ENCODE measurements at places on chromosomes 16 and 17.

- no peak for DNase-seq
These were observed 43.5 kb downstream of the PLXDC1 start for GRCh38 chr17:39107973-39108372.

- no peak for DNase-seq
These were observed 32.1 kb upstream of the LONP2 start for GRCh38 chr16:48212033-48212432.

GRCh38 chr16:79821911-79822310, 221.4 kb upstream of the MAF start:
- DNase-seq: no peak

GRCh38 chr17:55601874-55602364, 90.7 kb upstream of the SMIM36 start:
- no peak for DNase-seq

GRCh38 chr17:72128039-72128438, 7.2 kb downstream of the SOX9 start:
- DNase-seq: no peak

DNA sequence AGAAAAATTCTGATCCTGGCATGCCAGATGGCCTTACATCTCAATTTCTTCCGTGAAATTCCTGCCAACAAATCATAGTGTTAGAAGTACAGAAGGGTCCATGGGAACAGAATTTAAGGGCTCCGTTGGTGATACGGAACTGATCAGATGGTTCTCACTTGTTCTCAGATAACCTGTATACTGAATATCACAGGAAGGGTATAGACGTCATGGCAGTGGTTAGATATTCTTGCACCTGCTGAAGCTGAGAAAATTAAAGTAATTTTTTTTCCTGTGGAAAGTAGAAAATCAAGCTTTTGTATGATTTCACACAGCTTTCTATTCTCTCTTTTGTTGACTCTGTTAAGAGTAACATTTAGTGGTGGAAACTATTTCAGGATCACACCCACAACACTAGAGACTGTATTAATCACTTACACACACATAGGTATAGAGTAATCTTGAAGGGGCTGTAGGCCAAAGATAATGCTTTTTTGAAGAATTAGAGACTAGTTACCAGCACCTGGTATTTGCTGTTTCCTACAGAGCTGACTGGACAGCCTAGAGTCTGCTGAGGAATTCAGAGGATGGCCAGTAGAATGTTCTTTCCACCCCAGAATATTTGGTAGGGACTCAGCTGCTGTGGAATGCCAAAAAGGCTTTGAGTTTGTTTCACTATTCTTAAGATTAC, 7.5 kb downstream of the TENT4B start:
- no peak for DNase-seq

DNA sequence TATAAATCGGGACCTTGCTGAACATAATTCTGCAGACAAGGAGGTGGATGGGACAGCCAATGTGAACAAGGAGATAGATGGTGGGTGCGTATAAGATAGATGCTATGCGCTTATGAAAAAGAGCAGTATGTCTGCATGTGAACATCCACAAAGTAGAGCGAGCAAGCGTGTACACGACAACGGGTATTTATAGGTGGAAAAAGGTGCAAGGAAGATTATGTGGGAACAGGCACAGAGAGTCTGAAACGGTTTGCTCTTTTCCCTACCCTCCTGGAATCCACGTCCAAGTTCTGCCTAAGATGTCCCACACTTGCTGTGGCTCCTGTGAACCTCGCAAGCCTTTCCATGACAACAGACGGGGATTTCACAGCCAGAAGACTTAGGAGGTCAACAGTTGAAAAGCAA, 43.0 kb downstream of the SNX11 start:
- no peak for DNase-seq

DNA sequence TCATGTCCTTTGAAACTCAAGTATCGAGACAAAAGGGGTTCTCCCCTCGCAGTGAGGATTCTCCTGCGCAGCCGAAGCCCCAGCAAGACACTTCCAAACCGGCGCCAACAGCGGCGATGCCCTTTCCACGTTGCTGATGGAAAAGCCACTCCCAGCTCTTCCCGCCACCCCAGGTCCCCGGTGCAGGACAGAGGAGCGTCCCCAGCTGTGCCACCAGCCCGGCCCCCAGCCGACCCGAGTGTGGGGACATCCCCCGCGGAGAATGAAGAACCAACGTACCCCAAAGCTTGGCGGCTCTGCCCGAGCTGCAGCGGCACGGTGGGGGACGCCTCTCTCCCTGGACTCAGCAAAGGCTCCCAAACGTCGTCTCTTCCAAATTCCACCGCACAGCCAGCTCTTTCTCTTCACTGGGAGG, 573 bp downstream of the CHST6 start:
- DNase-seq: no peak

- DNase-seq: no peak
These were observed 10.3 kb downstream of the NSMCE1 start for GRCh38 chr16:27258241-27258734.

GRCh38 chr17:28726226-28726626, at the start of gene TLCD1:
Gene TLCD1 (minus strand): TSS chr17:28726233. CDS start chr17:28726097, 136 bp downstream.
- DNase-seq: no peak

GRCh38 chr17:78884148-78884825, 18.7 kb downstream of the CEP295NL start:
- no peak for DNase-seq

DNA sequence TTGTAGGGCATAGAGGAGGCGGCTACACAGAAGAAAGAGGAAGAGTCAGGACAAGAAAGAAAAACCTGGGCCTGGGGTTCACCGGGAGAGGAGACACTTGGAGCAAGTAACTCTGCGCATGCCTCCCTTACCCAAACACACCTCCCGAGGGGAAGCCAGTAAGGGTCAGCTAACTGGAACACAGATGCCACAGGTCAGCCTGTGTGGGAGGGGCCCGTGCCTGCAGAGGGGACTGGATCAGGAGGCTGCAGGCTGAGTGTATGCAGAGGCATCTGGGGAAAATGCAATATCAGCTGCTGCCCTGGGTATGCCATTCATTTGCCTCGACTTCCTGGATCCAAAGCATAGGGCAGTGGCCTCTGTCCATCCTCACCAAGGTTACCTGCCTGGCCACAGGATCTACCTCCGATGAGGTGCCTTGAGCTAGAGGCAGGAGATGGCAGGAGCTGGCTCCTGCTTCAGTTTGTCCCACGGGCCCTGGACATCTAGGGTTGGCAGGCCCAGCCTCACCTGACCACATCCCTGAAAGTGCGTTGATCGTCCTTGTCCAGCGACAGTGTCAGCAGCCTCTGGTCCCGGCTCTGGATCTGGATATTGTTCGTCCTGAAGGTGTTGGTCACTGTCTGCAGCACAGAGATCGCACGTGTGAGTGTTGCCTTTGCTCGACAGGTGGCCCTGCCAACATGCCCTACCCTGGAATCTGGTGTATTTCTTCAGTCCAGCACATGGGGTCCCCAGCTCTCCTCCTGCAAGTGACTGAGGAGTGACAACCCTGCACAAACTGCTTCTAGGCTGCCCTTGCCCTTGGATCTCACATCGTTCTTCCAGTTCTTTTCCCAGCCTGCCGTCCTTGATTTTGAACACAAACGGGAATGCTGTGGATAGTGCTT, 4.6 kb upstream of the MFSD6L start:
- DNase-seq: no peak

DNA sequence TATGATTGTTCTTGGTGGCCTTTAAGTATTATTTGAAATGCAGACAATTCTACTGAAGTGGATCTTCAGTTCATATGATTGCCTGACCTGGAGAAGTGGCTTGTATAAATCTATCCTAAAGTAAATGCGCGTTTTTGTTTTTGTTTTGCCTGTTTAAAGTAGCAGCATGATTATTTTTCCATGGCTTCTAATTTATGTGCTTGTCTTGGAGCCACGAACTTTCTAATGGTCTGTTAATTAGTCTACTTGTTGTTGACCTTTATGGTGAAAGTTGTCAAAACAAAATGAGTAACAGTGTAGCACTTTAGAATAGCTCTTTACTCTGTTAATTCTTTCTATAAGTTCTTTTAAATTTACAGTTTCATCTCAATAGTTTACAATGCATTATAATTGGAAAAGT, 1.7 kb downstream of the PRKAR1A start:
- DNase-seq: no peak

GRCh38 chr17:2995886-2996809, 67.3 kb downstream of the OR1D5 start:
- DNase-seq: no peak

DNA sequence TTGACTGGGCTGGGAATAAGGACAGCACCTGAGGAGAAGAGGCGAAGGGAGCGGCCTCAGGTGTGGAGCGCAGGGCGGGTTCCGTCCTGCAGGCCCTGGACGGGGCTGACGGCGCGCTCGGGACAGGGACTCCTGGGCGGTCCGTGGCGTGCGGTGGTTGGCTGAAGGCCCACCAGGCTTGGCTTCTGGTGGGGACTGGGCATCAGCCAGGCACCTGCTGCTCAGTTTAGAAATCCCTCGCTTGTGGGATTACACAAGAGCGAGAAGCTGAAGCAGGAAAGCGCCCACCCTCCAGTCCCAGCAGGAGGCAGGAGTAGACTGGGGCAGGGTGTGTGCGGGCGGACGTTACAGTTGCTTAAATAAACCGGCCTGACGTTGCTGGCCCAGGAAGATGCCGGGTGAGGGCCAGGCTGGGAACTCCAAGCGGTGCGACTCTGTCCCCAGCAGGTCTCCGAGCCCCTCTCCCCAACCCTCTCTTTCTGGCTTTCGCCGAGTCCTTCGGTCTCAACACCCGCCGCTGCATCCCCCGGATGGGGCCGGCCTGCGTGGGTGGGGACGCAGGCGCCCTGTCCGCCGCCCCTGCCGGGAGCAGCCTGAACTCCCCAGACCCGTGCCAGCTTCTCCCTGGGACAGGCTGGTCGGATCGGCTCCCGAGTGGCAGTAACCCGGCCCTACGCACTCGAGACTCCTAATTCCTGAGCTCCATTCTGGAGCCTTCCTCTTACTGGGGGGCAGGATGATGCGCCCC, 639 bp downstream of the MIF4GD start:
- DNase-seq: no peak

GRCh38 chr16:55151561-55152305, 172.3 kb upstream of the IRX6 start:
- no peak for DNase-seq

DNA sequence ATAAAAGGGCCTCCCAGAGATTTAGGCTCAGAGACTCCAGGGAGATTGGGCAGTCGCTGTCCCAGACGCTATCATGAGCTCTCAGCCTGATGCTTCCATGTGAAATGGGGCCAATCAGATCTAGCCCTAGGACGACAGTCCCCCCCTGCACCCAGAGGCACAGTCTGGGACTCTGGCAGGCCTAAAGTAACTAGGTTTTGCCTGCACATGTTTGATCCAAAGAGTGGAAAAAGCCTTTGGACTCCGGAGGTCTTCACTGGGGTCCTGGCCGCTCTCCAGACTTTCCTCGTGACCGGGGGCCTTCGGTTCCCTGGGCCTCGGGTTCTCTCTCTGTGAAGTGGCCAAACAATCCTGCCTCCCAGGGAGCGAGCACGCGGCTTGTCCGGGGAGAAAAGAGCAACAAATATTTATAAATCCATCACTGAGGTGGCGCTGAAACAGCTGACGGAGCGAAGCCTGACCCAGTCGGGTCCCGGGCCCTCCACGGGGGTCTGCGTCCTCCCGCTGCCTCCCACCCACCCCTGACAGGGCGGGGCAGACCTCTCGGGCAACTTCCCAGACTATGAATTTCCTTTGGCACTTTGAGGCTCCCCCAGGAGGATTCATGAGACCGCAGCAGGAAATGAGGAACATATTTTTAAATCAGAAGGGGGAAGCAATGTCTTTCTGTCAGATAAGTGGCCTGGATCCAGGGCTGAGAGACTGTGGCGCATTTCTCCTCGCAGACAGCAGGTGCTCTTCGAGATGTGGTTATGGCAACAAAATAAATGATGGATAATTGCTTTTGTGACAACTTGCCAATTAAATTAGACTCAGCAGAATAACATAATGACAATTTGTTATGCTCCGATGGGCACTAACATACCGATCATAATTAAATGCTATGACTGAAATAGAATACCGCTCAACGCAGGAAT, 38.9 kb downstream of the MRPS23 start:
- DNase-seq: no peak

Data from cortex of kidney (tissue), 1 donor.